ENCODE measurements at places on chromosomes 6 and 20.
A peak's percentile ranks its signal among the peaks of the same experiment; 100 is the strongest.

GRCh38 chr6:143598466-143599080 lies 79.2 kb upstream of the PHACTR2 start:
- DNase-seq: no peak

- DNase-seq: no peak
Observed at GRCh38 chr6:136547871-136548270, 2.4 kb downstream of the MAP7 start.

DNA sequence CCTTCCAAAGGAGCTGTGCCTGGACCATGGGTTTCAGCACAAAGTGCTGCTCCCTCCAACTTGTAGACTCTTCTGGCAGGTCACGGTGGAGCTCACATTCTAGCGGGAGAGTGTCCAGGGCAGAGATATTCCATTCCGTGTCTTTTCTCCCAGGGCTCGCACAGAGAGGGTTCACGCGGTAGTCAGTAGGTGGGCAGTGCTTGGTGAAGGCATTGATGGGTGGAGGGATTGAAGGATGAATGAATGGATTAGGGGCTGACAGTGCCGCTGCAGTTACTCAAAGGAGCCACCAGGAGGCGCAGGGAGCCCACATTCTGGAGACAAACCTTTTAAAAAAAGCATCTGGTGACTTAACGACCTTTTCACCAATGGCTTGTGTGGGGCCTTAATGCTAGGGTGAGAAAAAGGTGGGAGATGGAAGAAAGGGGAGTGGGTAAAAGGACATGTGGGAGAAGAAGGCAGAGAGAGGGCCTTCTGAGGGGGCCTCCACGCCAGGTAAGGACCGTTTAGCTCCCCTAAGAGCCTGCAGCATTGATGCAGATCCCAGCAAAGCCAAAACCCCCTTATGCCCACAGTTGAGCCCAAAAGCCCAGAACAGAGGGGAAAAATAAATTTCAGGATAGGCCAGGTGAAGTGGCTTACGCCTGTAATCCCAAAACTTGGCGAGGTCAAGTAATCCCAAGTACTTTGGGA lies 17.5 kb upstream of the FAM110A start:
- peak; percentile 37 for DNase-seq

DNA sequence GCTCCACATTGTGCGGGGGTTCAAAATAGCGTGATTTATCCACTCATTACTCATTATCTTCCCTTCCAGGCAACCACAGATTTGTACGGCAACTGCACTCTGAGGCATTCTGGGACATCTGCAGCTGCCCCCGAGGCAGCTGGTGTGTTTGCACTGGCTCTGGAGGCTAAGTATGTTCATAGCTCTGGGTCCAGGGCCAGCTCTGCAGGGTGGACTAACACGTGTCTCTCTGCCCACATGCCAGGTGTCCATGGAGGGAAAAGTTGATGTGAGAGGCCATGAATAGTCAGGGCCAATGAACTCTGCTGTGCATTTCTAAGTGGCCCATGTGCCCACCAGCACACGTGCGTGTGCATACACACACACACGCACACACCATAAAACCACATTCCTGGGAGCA lies 74.9 kb downstream of the BFSP1 start:
- no peak for DNase-seq

- no peak for DNase-seq
Observed at GRCh38 chr20:31894980-31895675, 24.7 kb downstream of the TTLL9 start.
